ENCODE measurements at places on chromosomes 6 and 20.
A peak's percentile ranks its signal among the peaks of the same experiment; 100 is the strongest.

DNA sequence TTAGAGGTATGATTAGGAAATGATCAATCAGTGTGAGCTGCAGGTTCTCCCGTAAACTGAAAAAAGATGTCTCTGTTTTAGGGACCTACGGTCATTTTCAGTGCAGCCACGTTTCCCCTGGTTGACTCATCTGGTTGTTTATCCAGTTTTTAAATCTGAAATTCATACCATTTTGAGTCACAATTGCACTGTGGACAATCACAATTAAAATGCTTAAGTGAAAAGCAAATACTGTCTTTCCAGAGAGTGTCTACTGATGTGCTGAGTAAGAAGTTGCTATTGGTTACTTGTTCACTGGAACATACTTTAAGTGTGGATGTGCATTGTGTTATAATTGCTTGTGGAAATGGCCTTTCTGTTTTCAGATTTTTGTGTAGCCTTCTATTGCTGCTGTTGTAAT is 305.1 kb upstream of the SASH1 start:
- no peak for DNase-seq

- DNase-seq = no peak
These were observed 33.4 kb upstream of the EYA4 start for GRCh38 chr6:133207754-133208153.

DNA sequence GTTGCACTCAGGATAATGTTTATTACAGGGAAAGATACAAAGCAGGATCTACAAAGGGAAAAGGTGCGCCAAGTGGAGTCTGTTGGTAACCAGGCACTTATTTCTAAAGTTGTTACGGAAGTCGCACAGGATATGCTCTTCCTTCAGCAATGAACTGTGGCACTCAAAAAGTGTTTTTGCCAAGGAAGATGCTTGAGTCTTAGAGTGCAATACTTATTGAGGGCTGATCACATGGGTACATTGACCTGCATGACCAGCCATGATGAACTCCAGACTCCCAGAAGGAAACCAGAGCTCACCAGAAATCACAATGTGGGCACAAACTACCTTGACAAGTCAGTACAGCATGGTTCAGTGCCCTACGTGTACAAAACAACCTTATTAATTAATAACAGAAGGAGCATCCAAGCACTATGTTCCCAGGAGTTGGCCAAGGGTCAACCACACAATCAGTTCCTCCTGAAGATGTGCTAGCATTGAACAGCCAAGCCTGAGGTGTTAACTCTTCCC is 270.7 kb upstream of the TFAP2D start:
- no peak for DNase-seq

GRCh38 chr6:45946352-45946751 is 69.3 kb downstream of the CLIC5 start:
- no peak for DNase-seq

GRCh38 chr6:31901415-31901952 is 402 bp downstream of the ZBTB12 start:
- DNase-seq = peak; percentile 71

GRCh38 chr20:14883324-14883723 is 545.9 kb upstream of the FLRT3 start:
- no peak for DNase-seq

- no peak for DNase-seq
These were observed 31.7 kb downstream of the KCNS1 start for GRCh38 chr20:45069261-45069660.

- no peak for DNase-seq
These were observed 251.9 kb upstream of the IRAK1BP1 start for GRCh38 chr6:78615430-78615904.

DNA sequence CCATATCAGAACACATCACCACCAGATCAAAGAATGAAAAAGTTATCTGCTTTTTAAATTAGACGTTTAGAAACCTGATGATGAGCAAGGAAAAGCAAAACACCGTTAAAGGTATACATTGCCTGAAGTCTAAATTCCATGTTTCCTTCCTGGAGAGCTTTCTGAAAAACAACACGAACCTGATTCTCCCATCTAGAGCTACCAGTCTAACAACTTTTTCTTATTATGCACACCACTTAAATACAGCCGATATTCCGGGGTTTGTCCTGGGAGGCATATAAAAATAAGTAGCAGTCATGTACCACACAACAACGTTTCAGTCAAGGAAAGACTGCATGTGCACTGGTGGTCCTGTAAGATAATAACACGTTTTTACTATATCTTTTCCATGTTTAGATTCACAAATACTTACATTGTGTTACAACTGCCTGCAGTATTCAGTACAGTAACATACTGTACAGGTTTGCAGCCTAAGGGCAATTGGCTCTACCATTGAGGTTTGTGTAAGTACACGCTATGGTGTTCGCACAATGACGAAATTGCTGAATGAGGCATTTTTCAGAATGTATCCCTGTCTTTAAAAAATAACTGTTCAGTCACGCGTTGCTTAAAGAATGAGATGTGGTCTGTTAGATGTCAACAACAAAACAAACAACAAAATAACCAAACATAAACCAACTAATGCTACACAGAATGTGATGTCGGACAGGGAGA is 19.1 kb upstream of the LYRM2 start:
- no peak for DNase-seq

- DNase-seq = no peak
These were observed 1.0 kb upstream of the RBM24 start for GRCh38 chr6:17280138-17280537.

Measured in activated CD4-positive, alpha-beta T cell treated with anti-CD3 and anti-CD28 coated beads for 4 hours (primary cell).